ENCODE measurements at places on chromosomes 5 and 9.

DNA sequence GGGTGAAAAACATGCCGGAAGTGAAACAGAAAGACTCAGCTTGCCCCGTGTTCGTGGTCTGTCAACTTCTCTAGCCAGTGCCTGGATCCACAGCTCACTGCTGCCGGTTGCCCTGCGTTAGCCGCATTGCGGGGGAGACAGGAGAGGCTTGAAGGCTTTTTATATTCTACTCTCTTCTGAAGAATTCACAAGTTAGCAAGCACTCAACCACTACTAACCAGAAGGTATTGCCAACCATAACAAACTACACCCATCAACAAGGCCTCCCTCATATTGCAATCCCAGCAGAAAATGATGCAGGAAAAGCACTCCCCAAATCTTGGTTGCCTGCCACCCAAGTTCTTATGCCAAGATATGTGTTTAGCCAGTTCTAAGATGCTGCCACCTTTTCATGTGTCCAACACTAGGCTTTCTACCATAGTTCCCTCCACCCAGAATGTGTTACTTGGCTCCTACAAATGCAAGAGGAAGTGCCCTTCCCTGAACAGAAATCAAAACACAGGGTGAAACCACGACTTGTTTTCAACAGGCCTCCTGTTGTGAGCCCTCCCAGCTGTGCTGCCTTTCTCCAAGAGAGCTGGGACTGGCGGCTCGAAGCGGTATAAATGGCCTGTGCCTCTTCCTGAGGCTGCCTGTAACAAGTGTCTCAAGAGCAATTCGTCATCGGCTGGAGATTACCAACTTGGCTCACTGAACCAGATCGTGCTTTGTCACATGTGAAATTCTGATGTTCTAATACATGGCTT, 129.0 kb downstream of the SNX18 start:
- DNase-seq, result peak; percentile 75

- peak; percentile 94 for DNase-seq
These were observed 19.8 kb upstream of the NSD1 start for GRCh38 chr5:177113566-177114424.

GRCh38 chr9:76107482-76107881, 217.0 kb downstream of the PCSK5 start:
- no peak for DNase-seq

GRCh38 chr5:156186760-156187159, 140.2 kb upstream of the SGCD start:
- DNase-seq, result no peak

DNA sequence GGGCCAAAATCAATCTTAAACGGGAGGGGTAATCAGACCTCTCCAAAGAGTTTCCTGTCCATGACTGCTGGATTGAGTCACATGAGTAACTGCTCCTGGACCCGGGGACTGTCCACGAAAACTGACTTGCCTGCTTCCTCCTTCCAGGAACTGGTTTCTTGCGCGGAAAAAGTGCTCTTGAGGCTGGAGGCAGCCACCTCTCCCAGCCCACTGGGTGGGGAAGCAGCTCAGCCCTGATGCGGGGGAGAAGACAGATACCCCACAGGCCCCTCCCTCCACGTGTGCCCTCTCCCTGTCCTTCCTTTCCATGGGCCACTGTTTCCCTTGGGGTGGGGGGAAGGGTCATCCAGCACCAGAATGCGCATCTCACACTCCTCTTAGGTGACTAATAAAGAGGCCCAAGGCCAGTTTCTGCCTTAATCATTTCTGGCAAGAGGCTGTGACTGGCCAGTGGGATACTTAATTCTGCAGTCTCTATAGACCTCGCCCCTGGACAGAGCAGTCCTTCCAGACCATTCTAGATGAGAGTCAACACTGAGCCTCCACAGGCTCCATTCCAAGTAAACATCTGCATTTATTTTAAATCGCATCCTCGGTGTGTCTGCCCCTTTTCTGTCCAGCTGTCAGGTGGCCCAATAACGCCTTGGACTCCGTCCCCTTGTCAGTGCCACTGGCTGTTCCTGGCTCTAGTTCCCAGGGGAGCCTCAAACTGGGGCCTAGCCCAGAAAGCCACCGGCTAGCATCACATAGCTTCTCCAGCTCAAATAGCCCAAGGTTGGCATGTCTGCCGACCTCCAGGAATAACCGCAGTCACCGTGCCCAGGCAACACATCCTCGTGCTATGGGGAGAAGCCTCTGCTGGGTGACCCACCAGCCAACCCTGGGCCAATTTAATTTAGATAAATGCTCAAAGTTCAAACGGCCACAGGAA, 12.0 kb downstream of the REXO4 start:
- DNase-seq, result no peak

DNA sequence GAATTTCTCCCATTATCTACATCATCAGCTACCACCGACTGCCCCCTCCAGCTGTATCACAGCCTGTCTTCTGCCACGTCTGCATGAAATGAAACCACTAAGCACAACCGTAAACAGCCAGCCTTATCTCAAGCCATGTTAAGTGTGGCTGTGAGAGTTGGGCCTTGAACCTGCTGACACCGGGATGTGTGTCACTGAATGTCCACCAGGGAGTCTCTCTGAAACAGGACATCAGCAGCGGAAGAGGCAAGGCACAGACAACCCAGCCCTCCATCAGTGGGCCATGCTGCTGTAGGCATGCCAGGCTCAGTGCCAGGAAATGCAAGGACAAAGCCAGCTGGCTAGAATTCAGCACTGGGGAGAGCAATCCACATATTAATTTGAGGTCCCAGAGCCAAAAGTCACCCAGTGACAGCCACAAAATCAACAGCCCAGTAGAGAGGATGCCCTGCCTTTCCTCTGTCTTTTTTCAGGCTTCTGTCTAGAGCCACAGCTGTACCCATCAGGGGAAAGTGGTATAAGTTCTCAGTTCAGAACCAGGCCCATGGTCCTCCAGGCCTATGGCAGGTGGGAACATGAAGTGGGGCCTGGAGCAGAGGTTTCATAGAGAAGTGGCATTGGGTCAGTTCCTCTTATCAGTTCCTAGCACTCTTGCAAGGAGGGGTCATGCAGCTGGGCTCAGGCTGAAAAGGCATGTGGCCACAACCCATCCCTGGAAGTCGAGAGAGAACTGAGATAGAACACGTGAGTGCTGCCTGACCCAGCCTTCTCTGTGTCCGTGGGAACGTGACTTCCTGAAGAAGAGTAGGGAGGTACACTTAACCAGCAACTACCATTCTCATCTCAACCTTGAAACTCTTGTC, 199.4 kb downstream of the ESM1 start:
- DNase-seq, result no peak

DNA sequence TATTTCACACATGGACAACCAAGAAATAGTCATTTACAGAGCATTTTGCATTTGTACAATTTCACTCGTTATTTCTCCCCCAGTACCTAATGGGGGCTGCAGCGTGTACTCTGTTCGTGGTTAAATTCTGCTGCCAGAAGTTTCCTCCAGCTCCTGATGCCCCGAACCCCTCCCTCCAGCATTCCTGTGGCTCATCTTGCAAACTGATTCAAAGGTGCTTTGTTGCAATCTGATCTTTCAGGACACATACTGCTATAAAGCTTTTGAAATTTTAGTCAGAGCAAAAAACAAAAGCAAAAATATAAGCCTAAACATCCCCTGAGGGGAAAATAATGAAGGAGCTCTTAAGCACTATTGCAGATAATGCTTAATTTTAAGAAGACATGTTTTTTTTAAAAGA, 27.7 kb downstream of the UBLCP1 start:
- DNase-seq, result no peak

- DNase-seq, result no peak
These were observed 35.1 kb downstream of the GOLM1 start for GRCh38 chr9:86064220-86064619.

GRCh38 chr5:175844174-175844573, 27.2 kb upstream of the CPLX2 start:
- DNase-seq, result no peak

DNA sequence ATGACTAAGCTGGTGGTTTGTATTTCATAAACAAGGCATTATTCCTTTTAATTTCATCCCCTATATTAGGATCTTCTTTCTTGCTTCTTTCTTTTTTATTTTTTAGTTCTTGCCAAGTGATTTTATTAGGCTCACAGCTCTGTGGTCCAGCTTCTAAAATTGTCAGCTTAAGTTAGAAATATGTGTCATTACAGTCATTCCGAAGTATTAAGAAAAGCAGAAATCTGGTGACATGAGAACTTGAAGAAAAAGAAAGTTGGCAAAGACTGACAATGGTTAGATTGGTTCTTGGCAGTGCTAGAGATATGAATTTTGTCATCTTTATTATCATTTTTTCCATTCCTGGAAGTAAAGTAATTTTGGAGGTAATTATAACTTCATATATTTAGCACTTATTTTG, 166.5 kb upstream of the PRR16 start:
- DNase-seq, result no peak

DNA sequence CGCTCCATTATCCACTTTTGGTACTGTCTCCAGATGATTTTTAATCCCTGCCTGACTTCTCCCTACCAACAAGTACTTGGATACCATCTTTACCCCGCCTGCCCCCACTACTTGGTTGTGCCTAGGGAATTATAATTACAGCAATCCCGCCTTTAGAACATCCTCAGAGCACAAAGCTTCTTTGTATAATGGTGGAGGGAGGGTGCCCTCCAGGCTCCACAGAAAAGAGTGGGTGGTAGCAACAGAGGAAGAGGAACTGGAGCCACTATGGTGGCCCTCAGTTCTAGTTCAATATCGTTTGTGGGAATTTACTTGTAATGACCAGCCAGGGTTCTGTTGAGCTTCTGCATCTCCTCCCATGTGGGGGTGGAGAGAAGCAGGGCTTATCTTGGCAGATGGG, 79.0 kb upstream of the RNF38 start:
- no peak for DNase-seq

GRCh38 chr5:10409504-10409903, 32.2 kb upstream of the ROPN1L start:
- no peak for DNase-seq

DNA sequence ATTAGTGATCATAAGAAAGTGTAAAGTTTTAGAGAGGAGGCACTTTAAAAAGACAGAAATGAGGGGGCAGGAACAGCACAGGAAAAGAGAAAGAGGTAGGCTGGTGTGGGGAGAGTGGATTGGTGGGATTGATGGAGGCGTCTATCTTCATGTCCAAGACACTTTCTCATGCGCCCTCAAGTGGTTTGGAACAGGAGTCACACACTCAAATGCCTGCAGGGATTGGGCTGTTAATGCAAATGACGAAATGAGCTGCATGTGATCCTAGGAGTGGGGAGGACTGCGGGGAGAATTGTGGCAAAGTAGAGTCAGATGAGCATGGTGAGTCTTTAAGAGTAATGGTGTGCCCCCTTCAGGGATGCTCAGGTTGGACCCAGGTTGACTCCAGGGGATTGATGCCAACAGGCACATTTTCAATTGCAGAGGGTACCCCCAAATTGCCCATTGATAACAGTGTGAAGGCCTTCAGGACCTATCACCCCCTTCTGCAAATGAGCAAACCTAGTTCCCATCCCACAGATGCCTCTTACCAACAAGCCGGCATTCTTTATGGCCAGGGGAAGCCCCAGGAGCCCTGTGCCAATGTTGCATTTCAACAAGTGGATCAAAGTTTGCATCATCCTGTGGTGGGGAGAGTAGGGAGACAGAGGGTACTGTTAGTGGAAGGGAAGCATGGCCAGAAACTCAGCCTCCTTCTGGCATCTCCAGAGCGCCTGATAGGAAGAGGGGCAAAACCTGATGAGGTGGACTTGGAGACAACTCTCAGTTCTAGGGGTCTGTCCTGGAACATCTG, 5.3 kb downstream of the SLC36A3 start:
- DNase-seq, result no peak

DNA sequence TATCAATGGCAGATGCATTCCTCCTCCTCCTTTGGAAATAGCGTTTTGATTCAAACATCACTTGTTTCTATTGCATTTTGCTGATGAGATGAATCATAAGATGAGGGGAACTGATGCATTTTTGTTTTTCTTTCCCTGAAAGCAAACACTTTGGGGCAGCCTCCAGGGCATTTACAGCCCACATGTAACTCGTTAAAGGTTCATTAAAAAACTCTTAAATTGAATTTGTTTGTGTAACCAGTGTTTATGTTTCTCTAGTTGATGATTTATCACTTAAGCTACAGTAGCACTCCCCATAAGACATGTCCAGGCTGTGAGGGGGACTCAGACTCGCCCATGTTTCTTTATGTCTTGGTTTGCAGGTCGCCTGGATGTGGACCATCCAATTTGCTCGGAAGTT, 246.1 kb upstream of the ANKH start:
- no peak for DNase-seq

- DNase-seq, result no peak
These were observed 39.0 kb upstream of the OSMR start for GRCh38 chr5:38806775-38807258.

DNA sequence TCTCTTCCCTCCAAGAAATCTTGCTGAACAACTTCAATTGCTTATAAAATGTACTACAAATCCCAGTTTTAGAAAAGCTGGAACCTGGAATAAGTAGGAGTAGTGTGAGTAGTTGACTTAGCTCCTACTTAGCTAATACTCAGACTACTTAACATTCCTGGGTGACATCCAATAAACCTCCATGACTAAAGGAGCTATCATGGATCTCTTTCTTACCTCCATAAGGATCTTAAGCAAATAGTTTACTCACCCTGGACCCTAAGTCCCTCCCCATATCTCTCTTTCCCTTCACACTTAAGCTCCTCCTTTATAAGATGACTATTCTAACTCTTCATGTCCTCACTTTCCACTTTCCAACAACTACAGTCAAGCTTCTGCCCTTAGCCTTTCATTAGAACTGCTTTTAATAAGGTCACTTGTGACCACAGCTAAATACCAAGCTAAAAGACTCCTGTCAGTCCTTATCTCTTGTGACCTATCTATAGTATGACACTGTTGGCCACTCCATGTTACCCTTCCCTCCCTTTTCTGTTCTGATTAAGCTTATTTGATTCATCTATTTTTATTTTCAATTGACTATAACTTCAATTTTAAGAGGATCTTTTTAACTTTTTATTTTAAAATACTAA, 194.9 kb downstream of the RFX3 start:
- no peak for DNase-seq

DNA sequence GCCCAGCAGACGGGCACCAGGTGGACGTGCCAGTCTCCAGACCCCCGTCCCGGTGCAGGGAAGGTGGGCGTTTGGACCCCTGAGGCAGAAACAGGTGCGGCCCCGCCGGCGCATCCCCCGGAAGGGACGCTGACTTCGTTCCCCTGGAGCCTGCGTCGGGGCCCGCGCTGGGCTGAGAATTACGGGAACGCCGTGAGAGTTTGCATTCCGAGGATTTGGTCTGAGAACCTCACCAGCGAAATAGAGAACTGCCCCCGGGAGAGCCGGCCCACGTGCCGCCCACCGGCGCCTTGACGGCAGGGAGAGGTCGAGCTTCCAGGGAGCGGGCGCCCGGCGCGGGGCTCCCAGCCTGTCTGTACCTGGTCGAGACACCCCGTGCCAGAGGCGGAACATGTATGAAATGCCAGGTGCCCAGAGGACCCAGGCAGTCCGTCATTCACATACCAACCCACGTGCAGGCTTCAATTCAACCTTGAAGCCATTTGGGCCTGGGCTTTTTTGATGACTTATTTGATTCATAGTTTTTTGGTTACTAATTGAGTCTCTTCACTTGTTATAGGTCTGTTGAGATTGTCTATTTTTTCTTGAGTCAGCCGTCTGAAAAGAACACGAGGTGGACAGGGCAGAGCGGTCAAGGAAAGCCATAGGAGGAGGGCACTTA, 877 bp upstream of the CAMSAP1 start:
- DNase-seq, result no peak

- peak; percentile 39 for DNase-seq
These were observed 35.3 kb upstream of the JMY start for GRCh38 chr5:79200573-79201183.

- no peak for DNase-seq
These were observed 46.1 kb downstream of the ZNF618 start for GRCh38 chr9:113922160-113922559.

Measured in GM20000 (cell line).